ENCODE measurements at places on chromosomes 2 and 18. TPM values are rescaled to one million over a fixed set of nuclear protein-coding genes. Genes with fewer than 3 reads are reported as not detected.

The MTX2 gene
- 15.6 TPM for total RNA-seq

The ATOH8 gene
- total RNA-seq = 12.9 TPM

The CRYGA gene
- not detected for total RNA-seq

DNA sequence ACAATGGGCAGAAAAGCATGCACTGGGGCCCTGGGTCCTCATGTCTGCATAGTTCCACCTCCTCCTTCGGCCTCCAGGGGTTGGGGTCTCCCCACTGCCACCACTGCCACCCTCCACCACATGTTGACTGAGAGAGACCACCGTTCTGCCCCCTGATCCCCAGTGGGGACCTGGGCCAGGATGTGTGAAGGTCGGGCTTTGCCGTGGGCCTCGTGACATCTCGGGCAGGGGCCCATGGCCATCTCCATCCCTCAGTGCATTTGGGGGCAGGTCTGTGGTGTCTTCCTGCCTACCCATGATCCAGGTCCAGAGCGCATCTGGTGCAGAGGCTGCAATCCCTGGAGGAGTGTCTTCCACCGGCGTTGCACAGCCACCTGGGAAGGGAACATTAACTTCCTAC, 166.8 kb upstream of the POU3F3 start:
- no peak for DNase-seq

GRCh38 chr2:144158096-144158495, 361.8 kb downstream of the ZEB2 start:
- no peak for DNase-seq

The RAMP1 gene
- total RNA-seq = 74.2 TPM

DNA sequence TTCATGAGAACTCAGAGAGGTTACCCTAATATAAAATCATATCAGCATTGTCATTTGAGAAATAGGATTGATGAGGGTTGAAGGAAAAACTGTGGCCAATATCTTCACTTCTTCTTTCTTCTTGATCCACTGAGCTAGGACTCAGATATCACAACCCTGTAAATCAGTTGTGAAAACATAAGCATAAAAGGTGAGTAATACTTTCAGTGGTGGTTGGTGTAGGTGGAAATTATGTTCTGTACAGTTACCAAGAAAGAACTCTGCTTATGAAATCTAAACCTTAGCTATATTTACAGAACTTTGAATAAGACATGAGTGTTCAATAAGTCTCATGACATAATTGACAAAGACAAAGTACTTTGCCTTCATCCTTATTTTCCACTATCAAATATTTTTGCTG, 56.3 kb downstream of the PAX3 start:
- DNase-seq = no peak

The MDH1B gene
- 3.0 TPM for total RNA-seq

DNA sequence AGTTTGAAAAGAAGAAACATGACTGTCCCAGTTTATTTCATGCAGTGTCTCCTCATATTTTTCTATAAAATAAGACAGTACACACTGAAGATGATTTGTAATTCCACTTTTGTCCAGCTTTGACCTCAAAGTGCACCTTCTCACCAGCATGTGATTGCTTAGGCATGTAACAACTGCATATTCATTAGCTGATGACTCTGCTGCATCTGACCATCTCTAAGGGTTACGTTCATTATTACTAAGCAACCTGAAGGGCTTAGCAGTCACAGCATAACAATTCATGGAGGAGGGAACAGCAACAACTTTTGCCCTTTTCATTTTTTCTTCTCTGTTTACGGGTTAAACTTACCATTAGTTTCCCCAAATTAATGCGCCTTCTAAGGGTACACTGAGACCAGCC, 330.6 kb upstream of the PIK3C3 start:
- DNase-seq = no peak

DNA sequence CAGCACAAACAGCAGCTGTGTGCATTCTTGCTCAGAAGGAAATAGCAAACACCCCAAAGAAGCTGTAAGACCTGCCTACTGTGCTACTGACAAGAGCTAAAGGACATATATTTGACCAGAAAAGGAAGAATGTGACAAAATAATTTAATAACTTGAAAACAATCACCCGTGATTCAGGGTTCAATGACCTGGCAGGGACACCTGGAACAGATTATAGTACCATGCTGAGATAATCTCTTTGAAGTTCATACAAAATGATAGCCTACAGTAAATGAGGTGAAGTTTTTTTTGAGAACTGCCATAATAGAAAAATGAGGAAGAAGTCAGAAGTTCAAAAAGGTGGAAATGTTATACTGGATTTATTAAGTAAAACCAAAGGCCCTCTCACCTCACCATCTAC, 324.8 kb upstream of the GULP1 start:
- no peak for DNase-seq

DNA sequence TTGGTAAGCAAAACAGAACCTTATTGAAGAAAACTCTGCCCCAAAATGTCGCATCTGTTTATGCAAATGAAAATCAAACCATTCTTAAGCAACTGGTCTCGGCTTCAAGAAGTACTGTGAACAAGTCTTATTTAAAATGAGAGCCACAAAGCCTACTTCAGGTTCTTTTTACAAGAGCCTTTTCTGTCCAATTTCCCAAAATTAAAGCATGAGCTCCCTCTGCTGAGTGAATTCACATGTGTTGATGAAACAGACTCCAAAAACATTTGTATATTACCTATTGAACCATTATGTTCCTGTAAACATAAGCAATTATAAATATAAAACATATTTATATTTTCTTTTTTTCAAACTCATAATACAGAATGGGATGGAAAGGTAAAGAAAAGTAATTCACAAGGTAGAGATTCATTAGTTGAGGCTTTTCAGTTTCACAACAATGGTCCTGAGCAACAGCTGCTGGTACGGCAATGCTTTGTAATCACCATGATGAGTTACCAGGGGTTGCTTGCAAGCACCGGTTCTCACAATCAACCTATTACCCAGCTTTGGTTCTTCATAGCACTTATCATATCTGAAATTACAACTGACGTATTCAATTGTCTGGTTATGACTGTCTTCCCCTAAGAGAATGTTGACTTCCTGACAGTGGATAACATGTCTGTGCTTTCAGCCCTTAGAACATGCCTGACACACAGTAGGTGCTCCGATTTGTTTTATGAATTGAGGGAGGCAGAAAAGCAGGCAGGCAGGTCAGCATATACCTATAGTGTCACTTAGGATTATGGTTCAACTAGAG, 108.4 kb upstream of the BZW1 start:
- peak; percentile 44 for DNase-seq

The SULT1C4 gene
- 4.2 TPM for total RNA-seq

DNA sequence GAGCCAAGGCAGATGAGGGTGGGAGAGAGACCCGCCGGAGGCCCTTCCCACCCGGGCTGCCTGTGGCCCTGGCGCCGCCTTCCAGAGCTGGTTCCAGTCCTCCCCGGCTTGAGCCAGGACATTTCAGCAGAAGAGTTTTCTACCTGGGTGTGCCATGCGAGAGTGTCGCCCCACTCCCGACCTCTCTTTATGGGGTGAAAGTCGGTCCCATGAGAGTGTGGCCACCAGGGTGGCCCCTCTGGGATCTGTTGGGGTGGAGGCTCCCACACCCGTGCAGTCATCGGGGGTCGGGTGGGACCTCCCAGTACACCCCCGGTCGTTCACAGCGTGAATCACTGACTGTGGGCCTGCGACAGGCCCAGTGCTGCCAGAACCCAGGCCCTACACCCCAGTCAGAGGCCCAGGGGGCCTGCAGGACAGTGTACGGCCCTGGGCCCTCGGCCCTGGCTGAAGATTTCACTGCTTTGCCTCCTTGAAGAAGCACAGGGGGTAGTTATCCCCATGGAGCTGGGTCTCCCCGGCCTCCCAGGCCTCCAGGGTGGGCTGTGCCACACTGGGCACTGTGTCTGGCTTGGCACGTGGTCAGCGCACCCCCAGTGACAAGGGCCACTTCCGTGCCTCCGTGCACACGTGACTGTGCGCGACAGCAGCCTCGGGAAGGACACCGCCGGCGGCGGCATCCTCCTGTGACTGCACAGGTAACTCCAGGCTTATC, 5.9 kb downstream of the NFATC1 start:
- no peak for DNase-seq

The TGFA gene
- 13.5 TPM for total RNA-seq

The CXCR1 gene
- total RNA-seq = not detected

DNA sequence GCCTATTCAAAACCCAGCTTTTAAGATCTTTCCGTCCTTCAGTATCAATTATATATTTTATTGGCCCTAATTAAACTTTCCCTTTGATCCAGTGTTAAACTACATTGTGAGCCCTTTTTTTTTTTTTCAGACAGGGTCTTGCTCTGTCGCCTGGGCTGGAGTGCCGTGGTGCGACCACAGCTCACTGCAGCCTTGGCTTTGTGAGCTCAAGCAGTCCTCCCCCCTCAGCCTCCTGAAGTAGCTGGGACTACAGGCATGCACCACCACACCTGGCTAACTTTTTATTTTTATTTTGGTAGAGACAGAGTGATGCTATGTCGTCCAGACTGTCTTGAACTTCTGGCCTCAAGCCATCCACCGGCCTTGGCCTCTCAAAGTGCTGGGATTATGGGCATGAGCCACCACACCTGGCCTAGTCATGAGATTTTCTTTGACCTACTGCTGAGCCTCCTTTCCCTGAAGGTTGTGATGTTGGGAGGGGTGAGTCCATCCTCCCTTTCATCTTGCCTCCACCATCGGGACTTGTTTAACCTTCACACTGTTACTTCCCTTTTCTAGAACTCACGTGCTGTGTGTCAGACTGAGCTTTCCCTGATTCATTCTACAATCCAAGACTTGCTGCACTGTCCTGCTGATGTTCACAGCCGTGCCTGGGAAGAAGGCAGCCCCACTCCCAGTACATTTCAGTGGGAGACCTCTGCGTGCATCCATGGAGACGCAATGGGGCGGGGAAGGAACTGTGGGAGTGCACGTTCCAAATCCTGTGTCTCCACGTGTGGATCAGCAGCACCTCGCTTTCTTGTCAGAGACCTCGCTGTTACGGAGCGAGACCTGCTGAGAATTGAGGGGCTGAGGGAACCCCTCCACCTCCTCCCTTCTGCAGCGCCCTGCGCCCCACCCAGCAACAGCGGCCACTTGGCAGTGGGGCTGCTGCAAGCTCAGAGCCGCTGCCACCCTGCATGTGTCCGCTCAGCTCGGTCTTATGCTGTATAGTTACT, 10.8 kb downstream of the OXER1 start:
- peak; percentile 27 for DNase-seq

The TNFAIP6 gene
- total RNA-seq = 5.3 TPM

DNA sequence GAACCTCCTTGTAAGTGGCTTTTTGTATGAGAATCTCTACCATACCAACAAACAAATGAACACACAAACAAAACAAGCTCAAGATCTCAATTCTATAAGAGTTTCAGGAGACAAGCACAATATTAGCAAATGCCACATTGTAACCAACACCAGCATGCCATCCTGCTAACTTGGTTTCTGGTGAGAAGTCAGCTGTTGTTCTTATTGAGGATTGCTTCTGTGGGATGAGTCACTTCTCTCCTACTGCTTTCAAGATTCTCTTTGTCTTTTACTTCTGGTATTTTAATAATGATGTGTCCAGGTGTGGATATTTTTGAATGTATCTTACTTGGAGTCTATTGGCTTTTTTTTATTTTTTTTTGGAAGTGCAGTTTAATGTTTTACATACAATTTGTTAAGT, 131.7 kb downstream of the BCL2L11 start:
- DNase-seq = no peak

The ENOSF1 gene
- total RNA-seq = 59.7 TPM

DNA sequence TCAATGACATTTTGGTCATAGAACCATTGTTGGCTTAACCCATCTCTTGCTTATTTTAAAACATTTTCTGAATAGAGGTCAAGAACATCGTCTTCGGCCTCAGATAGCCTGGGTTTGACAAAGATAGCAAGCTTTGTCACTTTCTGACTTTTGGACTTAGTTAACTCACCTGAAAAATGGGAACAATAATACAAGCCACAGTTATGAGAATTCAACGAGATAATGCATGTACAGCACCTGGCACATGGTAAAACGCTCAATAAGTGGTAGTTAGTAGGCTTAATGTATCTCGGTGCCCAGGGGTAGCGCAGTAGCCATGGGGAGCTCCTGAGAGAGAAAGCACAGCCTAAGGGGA, 446 bp upstream of the COPS7B start:
- no peak for DNase-seq

The SLC19A3 gene
- total RNA-seq = 11.7 TPM

DNA sequence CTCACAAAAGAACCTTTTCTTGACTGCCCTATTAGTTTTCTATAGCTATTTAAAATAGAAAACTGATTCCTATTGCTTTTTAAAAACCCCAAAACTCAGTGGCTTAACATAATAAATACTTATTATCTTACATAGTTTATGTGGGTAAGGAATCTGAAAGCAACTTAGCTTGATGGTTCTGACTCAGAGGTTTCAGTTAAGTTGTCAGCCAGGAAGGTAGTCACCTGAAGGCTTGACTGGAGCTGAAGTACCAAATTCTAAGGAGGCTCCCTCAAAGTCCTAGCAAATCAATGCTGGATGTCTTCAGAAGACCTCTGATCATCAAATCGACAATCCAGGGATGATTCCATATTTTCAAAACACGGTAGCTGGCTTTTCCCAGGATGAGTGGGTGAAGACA, 546.6 kb upstream of the CDH2 start:
- DNase-seq = no peak

GRCh38 chr2:236940916-236941520, 144.7 kb upstream of the COPS8 start:
- DNase-seq = no peak

DNA sequence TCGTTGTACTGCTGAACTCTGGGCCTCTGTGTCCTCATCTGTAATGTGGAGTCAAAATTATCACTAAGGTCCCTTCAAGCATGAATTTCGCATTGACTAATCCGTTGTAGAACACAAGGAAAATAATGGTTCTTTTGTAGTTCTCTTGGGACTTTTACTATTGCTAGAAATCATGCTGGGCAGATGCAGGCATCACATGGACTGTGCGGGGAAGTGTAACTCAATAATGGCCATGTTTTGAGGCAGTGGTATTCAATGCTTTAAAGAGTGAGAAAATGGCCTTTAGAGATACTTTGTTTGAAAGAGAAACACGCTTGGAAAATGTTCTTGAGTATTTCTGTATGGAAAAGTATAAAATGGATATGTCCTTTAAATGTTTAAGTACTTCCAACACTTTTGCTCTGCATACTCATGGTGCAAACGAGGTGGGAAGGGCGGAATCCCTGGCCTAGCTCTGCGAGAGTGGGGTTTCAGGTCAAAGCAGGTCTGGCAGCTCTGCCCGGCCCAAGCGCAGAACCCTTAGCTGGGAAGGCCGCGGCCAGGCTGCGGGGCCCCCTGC, 117.3 kb upstream of the MSTN start:
- no peak for DNase-seq

GRCh38 chr2:124810132-124810531, 785.0 kb downstream of the CNTNAP5 start:
- DNase-seq = no peak

The BOLL gene
- total RNA-seq = not detected
